ENCODE measurements at places on chromosomes 16 and 17.

GRCh38 chr17:49881054-49881402 is 33.2 kb upstream of the TAC4 start:
- peak; percentile 52 for DNase-seq

DNA sequence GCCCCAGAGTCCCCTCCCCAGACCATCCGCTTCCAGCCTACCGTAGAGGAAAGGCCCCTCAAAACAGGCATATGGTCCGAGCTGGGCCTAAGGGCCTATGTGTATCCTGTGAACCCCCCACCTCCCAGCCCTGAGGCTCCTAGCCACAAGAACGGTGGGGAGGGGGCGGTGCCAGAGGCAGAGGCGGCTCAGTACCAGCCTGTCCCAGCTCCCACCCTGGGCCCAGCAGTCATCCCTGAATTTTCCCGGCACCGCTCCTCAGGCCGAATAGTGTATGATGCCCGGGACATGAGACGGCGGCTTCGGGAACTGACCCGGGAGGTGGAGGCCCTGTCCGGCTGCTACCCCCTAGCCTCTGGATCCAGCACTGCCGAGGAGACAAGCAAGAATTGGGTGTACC is 1.1 kb downstream of the SPEM1 start:
- DNase-seq, result no peak

DNA sequence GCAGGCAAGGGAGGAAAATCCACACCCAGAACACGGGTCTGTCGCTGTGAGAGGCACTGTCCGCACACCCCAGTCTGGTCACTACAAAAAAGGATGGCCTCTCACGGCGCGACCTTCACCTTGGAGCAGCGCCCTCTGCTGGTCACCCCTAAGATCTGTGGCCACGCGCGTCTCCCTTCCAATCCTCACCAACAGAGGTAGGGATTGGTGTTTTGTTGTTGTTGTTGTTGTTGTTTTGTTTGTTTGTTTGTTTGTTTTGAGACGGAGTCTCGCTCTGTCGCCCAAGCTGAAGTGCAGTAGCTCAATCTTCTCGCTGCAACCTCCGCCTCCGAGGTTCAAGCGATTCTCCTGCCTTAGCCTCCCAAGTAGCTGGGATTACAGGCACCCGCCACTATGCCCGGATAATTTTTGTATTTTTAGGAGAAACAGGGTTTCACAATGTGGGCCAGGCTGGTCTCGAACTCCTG is 15.0 kb upstream of the C17orf58 start:
- peak; percentile 70 for DNase-seq

- DNase-seq, result no peak
Measured at GRCh38 chr17:15513058-15513791, 45.8 kb upstream of the CDRT4 start.

GRCh38 chr17:29572691-29573557 is 4.4 kb downstream of the TP53I13 start:
- no peak for DNase-seq

DNA sequence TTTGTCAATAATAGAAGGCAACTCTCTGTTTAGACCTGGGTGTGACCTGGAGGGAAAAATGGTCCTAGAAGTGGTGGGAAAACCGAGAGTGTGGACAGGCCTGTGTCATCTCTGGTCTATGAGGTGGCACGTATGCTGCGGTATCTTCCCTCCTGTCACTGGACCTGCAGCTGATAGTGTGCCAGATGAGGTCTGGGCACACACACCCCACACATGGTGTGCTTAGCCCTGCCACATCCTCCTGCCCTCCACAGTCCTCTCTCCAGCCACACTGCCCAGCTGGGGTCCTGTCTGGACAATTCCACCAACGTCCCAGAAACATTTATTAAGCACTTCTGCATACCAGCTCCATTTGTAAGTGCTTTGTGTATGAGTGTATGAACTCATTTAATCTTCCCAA is 37.2 kb downstream of the GLP2R start:
- DNase-seq, result no peak
